ENCODE measurements at places on chromosomes 5 and 9. TPM values are rescaled to one million over a fixed set of nuclear protein-coding genes. Genes with fewer than 3 reads are reported as not detected.

- no peak for DNase-seq
Measured at GRCh38 chr9:79694676-79695400, 123.1 kb downstream of the TLE4 start.

The CMYA5 gene
- 0.13 TPM for polyA plus RNA-seq

- DNase-seq = no peak
Measured at GRCh38 chr5:93589829-93590215, 6.8 kb downstream of the NR2F1 start.

DNA sequence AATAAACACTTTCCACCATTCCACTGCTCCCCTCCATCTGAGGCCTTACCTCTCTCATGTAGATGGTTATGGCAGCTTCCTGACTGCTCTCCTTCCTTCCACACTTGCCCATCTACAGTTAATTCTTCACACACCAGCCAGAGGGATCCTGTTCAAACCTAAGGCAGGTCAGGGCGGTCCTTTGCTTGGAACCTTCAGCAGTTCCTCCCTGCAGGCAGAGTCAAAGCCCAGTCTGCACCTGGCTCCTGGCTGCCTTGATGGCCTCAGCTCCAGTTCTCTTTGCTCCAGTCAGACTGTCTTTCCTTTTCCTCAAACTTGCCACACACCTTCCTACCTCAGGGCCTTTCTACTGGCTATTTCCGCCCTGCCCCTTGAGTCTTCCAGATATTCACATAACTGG, 30.2 kb upstream of the NR3C1 start:
- DNase-seq = no peak

- DNase-seq = peak; percentile 53
Measured at GRCh38 chr9:77455312-77455927, 192.7 kb downstream of the GNA14 start.

Data from A549 (cell line).